ENCODE measurements at places on chromosomes 7 and 10.

- no peak for DNase-seq
Measured at GRCh38 chr10:88680958-88681357, 16.7 kb downstream of the LIPF start.

GRCh38 chr10:1687190-1687589 is 50.1 kb downstream of the ADARB2 start:
- DNase-seq = no peak

GRCh38 chr7:105097619-105098018 is 83.6 kb downstream of the KMT2E start:
- peak; percentile 92 for DNase-seq

- DNase-seq = no peak
Measured at GRCh38 chr7:101659706-101660105, 30.6 kb upstream of the MYL10 start.

- no peak for DNase-seq
Measured at GRCh38 chr7:154744256-154744860, 258.6 kb downstream of the PAXIP1 start.

DNA sequence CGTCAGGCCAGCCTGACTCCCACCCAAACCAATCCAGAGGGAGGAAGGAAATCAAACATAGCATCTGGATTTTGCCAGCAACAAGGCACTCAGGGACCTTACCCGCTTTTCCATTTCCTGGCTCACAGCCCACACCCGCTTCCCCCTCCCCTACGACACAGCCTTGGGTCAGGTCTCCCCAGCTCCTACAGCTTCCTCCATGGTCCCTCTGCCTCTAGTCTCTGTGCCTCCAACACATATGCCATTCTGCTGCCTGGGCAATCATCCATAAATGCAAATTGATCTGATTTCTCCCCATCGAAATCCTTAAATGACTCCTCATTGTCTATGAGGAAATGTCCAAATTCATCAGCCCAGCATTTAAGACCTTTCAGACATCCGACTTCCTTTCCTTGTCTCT is 53.2 kb upstream of the CUX1 start:
- DNase-seq = no peak

DNA sequence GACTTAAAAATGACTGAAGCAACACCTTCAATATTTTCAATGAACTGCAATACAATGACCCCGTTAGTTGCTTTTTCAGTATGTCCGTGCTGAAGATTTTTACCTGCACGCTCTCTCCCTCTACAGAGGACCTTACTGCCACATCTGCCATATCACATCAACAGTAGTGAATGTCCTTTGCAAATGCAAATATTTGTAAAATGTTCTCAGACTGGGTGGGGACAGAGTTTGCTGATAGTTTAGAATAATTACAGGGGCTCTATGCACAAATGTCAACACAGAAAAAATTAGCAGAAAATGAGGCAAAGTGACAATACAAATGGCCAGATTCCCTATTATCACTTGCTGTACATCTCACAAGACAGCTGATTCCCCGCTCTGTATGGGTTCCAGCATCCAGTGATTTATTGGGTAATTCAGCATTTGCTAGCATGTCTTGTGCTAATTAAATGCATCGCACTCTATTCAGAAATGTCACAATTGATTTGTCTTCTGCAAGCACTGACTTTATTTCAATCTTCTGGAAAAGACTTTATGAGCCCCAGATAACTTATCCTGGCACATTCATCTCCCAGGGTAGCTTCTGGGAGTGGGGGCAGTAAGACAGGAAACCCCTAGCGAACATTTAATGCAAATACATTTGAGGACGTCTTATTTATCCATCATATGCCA is 69.1 kb upstream of the PTER start:
- no peak for DNase-seq

GRCh38 chr10:90222372-90222771 is 521.0 kb downstream of the KIF20B start:
- peak; percentile 92 for DNase-seq

GRCh38 chr7:27533652-27534081 is 129.0 kb downstream of the HIBADH start:
- DNase-seq = no peak

All from fibroblast of upper back skin (primary cell).